Activated naive CD8-positive, alpha-beta T cell treated with anti-CD3 and anti-CD28 coated beads, Interleukin-2, amount 10 ng/mL, durations not matched to agents 7 days and 5 days (primary cell): ENCODE measurements at places on chromosomes 12 and 14.

DNA sequence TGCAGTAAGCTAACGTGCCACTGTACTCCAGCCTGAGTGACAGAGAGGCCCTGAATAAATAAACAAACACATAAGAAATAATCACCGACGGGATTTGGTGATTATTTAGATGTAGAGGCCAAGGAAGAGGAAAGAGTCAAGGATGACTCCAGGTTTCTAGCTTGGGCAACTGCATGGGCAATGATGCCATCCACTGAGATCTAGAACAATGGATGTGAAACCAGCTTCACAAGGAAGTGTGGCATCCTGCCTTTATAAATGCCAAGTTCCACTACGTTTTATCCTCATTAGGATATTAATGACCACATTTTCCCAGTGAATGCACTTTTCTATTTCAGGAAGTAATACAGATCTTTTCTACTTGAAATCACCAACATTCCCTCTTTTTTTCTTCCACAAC lies 10.9 kb upstream of the PTGER2 start:
- no peak for DNase-seq

DNA sequence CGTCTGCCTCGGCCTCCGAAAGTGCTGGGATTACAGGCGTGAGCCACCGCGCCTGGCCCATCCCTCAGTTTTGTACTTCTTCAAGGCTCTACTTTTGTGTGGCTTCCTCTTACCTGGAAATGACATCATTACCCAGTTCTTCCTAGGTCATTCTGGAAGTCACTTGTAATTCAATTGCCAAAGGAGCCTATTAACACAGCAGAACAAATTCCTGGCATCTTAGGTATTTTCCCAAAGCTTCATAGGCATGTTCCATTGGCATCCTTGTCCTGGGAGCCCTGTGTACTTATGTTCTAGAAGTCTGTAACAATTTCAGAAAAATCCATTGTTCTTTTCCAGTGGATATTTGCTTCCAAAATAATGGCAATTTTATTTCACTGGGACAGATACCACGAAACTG lies 60.6 kb downstream of the DAAM1 start:
- no peak for DNase-seq

DNA sequence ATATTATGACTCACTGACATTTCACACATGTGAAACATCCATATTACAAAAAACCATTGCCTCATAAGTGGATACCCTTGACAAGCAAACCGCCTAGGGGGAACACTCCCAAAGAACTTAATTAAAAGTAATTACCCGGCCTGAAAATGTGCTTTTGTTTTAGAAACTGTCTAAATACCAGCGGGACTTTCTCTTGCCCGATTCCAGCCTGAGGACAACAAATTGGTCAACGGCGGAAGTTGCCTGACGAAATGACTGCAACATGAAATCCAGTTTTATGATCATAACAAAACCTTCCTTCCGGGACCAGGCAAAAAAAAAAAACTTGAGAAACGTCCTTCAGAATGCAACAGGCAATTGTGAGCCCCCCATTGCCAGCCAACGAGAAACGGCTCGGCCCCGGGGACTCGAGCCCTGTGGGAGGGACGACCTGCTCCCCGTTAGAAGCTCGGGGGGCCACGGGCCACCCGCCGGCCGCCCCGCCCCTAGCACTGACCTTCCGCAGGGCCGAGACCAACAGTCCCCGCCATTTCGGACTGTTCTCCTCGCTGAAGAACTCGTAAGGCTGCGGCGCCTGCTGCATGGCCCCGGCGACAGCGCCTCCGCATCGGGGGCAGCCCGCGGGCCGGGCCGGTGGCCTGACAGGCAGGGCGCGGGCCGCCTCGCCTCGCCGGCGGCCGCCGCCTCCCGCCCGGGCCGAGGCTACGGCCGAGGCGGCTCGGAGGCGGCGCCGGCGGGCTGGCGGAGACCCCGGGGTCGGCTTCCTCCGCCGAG lies 490 bp downstream of the SOS2 start:
- DNase-seq = no peak

DNA sequence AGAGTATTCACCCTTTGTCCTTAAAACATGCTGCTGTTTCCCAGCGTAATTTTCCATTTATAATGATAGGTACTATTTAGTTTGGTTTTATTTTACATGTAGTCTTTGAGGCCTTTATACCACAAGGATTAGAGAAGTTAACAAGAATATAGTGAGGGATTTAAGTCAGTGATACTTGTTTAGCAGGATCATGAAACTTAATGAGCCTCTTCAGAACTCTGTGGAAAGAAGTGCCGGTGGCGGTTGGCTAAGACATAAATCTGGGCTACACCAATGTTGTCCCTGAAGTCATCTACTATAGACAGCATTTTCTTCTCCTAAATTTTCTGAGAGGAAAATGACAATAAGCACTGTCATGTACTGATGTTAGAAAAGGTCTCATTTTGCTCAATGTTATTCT lies 1226.0 kb upstream of the SEL1L start:
- no peak for DNase-seq

- no peak for DNase-seq
These were observed 24.8 kb downstream of the JKAMP start for GRCh38 chr14:59509101-59509500.

DNA sequence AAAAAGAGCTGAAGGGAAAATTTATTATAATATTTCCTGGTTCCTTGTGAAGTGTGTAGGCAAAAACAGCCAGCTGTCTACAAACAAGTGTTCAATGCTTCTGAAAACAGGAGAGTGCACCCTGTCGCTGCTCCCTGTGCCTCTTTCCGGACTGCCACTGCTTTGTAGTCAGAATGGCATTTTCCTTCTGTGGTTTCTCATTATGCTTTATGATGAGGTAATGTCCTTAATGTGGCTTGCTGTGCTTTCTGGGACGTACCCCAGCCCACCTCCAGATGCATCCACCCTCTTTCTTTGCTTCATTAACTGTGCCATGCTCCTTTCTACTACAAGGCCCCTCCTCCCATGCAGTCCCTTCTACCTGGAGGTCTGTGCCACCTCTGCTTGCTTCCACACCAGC lies 148.1 kb downstream of the SYT1 start:
- no peak for DNase-seq

DNA sequence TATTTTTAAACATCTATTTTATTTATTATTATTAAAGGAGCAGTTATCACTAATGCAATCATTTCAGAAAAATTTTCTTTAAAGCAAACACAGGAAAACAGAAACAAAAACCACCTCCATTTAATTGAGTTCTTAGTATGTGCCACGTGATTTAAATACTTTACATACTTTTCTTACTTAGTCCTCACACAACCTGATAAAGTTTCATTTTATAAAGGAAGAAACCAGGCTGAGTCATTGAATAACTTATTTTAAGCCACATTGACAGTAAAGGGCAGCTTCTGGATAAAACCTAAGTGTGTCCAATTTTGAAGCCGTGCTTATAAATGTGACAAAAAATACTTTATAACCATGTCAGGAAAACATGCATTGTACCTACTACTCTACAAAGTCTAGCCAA lies 57.1 kb upstream of the PCED1B start:
- no peak for DNase-seq

- no peak for DNase-seq
These were observed 147.7 kb downstream of the KIF26A start for GRCh38 chr14:104286086-104286485.

DNA sequence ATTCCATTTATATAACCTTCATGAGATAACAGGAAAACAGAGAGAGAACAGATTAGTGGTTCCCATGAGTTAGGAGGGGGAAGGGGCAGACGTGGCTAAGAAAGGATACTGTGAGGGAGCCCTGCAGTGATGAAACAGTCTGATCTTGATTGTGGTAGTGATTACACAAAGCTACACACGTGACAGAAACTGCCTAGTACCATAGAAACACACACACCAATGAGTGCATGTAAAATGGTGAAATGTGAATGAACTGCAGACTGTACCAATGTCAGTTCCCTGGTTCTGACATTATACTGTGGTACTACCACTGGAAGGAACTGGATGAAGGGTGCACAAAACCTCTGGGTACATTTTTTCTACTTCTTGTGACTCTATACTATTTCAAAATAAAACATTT lies 36.9 kb downstream of the NRDE2 start:
- no peak for DNase-seq

DNA sequence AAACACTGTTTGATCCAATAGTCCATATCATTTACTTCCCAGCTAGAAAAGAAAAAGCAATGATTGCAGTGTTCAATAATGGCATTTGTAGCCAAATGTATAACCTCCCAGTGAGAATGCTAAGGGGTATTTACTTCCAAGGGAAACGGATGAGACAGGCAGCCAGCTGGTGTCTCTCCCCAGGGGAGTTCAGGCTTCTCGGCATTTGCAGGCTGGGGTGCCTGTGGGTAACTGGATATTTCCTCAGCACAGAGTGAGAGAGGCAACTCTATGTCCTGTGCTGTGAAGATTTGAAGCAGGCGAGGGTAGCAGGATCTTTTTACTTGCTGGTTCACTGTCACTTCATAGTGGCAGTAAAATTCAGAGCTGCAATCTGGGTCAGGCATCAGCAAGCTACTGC lies 1455.6 kb upstream of the TMEM132C start:
- DNase-seq = no peak

DNA sequence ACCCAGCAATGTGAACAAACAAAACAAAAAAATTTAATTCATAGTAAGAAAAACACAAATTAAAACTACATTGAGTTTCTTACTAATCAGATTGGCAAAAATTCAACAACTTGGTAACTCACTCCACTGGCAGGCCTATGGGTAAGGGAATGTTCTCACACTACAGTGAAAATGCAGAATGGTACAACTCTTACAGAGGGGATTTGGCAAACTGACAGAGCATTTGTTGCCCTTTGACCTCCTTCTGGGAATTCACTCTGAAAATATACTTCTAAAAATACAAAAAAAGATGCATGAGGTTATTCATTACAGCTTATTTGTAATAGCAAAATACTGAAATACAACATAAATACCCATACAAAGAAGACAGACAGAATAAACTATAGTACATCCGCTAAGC lies 32.8 kb downstream of the ABCD2 start:
- no peak for DNase-seq

- DNase-seq = no peak
These were observed 179.4 kb downstream of the EFCAB11 start for GRCh38 chr14:89775151-89775550.

DNA sequence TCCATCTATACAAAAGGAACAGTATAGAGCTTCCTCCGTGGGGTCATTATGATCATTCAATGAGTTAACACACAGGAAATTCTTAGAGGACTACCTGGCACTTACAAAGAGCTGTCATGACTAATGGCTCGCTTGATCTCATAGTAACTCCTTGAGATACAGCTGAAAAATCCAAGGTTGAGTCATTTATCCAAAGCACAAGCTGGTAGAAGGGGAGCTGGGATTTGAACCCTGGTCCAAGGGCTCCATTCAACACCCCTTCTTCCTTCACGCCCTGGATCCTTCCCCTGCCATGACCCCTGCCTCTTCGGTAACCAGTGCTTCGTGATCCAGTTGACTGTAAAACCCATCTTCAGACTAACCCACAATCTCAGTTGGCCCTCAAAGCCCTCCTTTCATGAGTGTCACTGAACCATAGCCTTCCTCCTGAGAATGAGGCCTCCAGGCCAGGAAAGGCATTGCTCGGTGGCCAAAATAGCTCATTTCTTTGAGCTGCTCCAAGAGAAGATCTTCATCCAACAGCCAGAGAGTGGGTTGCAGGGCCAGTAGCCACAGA lies 7.8 kb downstream of the ZFP36L1 start:
- no peak for DNase-seq

GRCh38 chr12:56769868-56770267 lies 6.7 kb downstream of the HSD17B6 start:
- no peak for DNase-seq

- peak; percentile 76 for DNase-seq
These were observed 2.8 kb upstream of the RNASE4 start for GRCh38 chr14:20681348-20682126.

GRCh38 chr12:112486361-112486760 lies 67.6 kb downstream of the PTPN11 start:
- DNase-seq = no peak

DNA sequence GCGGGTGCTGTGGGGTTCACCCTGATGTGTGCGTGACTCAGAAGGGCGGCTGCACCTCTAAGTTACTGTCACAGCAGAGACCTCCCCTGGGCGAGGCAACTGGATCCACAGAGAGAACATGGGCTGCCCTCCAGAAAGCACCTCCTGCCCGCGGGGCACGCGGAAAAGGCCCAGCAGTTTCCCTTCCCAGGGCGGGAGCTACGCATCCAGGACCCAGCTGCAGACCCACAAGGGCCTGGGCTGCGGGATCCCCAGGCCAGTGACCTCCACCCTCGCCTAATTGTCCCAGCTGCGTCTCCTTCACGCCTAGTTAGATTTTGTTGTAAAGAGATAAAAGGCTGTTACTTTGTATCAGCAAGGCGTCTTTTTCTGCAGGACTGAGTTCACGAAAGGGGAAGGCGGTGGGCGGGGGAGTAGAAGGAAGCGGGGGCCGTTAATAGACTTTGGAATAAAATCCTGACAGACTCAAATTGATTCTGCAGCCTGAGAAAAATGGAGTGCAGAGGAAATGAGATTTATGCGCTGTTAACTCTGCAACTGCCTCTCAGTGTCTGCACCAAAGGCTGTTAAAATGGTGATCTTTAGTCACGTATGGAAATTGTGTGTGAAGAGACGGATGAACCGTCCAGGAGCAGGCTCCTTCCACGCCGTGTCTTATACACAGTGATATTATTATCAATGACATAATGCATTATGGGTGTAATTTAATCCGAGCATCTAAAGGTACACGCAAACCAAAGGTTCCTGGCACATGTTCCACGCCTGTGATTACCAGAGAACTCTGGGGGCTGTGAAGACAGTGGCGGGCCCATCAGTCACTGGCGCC lies 65.9 kb upstream of the FBRSL1 start:
- DNase-seq = no peak

DNA sequence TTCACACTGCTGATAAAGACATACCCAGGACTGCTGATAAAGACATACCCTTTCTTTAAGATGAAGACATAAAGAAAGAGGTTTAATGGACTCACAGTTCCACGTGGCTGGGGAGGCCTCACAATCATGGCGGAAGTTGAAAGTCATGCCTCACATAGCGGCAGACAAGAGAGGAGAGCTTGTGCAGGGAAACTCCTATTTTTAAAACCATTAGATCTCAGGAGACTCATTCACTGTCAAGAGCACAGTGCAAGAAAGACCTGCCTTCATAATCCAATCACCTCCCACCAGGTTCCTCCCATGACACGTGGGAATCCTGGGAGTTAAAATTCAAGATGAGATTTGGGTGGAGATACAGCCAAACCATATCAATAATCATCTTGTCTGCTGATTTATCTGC lies 278.1 kb downstream of the SLC6A15 start:
- no peak for DNase-seq
